Psoas muscle (tissue), 8 donors: ENCODE measurements at places on chromosomes 2 and 18.

DNA sequence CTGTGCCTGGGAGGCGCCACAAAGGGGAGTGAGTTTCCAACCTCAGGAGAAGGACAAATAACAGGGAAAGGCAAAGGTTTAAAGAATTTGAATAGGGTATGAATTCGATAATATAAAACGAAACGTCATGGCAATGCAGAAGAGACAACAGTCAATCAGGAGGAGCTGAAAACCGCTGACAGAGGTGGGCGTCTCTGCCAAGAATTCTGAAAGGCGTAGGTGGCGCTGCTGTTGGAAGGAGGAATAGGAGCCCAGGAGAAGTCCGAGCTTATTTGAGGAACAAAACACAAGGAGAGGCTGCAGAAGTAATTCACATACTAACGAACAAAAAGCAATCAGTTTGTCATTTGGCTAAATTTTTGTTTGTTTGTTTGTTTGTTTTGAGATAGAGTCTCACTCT, 485.8 kb upstream of the POU3F3 start:
- no peak for DNase-seq

DNA sequence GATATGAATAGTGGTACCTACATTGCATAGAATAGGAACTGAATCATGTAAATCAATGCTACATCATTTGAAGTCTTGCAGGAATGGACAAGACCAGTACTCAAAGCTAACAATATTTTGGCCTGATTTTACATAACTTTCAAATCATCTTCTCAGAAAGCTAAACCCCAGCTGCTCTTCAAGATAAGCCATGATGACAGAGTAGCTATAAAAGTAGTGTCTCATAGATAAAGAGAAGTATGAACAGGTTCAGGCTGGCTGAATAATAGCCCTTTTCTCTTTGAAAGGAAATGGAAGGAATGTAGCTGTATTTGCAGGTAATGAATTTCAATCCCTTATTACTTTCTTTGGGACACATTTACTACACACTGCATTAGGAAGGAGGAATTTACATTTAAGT, 28.2 kb downstream of the TSPYL6 start:
- no peak for DNase-seq

DNA sequence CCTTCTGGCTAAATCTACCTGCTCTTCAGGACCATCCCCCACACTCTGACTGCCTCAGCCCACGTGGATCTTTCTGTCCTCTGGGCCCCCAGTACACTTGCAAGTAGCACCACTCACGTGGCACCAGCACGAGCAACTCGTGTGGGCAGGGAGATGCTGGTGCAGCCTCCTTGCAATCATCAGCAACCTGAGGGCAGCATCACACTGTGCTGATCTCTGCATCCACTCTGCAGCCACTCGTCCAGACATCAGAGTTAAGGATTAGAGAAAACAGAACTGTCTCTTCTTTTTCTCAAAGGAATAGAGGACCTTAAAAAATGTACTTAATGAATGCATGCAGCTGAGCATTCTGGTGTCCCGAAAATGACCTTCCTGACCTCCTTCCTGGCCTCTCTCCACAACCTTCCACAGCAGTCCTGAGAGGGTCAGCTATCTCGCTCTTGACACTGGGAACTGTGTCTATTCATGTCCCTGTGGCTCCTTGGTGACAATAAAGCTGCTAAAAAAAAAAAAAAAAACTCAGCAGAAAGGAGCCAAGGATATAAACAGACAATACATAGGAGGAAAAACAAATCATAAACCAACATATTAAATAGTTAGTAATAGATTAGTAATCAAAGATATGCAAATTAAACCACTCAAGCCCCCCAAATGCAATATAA, 145.9 kb downstream of the ZBTB7C start:
- no peak for DNase-seq

DNA sequence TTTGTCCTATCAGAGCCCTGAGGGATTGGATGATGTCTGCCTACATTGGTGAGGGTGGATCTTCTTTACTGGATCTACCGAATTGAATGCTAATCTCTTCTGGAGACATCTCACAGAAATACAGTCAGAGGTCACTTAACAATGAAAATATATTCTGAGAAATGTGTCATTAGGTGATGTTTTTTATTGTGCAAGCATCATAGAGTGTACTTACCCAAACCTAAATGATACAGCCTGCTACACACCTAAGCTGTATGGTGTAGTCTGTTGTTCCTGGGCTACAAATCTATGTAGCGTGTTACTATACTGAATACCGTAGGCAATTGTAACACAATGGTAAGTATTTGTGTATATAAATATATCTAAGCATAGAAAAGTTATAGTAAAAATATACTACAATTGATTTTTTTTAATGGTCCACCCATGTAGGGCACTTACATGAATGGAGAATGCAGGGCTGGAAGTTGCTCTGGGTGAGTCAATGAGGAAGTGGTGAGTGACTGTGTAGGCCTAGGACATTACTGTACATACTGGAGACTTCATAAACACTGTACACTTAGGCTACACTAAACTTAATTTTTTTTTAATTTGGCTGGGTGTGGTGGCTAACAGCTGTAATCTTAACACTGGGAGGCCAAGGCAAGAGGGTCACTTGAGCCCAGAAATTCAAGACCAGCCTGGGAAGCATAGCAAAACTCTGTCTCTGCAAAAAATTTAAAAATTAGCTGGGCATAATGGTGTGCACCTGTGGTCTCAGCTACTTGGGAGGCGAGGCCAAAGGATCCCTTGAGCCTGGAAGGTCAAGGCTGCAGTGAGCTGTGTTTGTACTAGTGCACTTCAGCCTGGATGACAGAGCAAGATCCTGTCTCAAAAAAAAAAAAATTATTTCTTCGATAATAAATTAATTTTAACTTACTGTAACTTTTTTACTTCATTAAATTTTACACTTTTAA, 226.3 kb upstream of the UBE2E3 start:
- DNase-seq: no peak

GRCh38 chr2:218075975-218076811, 7.1 kb downstream of the RUFY4 start:
- DNase-seq: no peak

DNA sequence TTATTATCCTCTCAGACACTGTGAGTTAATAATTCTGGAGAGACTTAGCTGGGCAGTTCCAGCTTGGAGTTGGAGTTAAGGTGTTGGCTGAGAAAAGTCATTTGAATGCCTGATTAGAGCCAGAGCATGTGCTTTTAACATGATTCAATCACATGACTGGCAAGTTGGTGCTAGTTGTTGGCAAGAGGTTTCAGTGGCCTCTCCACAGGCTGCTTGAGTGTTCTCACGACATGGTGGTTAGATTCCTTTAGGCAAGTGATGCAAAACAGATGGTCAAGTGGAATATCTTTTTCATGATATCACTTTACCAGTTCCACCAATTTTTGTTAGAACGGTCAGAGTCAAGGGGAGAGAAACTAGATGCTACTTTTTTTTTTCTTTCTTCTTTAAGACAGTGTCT, 262.7 kb upstream of the FN1 start:
- no peak for DNase-seq

DNA sequence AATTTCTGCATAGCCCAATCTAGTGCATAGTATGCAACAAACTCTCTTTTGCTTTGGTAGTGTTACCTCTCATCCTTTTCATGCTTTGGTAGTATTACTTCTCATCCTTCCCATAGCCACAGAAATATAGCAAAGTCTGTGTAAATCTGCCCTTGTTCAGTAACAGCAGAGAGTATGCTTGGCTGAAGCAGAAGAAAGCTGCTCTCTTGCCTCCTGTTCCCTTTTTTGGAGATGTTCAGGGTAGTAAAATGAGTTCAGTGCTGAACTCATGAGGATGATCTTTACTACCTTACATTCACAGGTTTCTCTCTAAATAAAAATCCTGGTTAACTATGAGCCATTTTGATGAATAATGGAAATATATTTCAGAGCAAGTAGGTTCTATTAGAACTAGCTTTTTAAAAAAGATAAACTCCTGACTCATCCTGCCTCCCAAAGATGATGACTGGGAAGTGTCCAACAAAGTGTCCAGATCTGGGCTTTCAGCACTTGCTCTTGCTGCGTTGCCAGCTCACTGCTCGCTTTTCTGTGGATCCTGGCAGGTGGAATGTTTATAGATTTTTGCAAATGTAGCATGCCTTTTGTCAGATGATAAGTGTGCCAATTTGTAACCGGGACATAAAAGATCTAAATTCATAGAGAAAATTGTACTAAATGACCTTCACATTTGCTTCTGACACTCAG, 29.4 kb upstream of the CHMP3 start:
- DNase-seq: no peak
